ENCODE measurements at places on chromosomes 6 and 20.
A peak's percentile ranks its signal among the peaks of the same experiment; 100 is the strongest.

DNA sequence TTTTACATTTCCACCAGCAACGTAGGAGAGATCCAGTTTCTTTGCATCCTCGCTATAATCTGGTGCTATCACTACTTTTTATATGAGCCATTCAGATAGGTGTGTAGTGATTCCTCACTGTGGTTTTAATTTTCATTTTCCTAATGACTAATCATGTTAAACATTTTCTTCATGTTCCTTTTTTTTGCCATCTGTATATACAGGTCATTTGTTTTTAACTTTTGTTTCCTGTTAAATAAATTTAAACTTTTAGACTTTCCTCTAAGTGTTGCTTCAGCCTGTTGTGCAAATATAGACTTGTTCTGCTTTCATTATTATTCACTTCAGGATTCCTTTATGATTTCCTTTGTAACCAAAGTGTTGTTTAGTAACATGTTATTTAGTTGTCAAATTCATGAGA is 697.4 kb downstream of the PTPRT start:
- no peak for DNase-seq

DNA sequence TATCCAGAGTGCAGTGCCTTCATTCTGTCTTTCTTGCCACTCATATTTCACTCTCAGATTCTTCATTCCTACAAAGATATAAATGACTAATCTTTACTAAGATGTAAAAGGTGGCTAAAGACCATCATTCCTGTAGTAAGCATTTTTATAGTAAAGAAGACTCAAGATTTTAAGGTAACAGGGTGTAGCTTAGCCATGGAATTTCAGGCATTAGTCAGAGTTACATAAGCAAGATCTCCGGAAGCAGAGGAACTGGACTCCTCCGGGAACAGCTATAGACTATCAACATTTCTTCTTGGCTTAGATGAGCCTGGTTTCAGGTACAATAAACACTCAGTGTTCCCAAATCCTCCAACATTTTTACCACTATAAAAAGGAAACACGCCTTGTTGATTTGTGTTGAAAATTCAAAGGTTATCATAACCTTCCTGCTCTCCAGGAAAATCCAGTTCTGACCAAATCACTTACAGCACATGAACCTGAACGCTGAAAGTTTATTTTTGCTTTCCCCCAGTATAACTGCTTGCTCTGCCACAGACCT is 23.7 kb downstream of the SERPINB1 start:
- no peak for DNase-seq

GRCh38 chr20:45361793-45362192 is 1.2 kb upstream of the SYS1 start:
- no peak for DNase-seq

DNA sequence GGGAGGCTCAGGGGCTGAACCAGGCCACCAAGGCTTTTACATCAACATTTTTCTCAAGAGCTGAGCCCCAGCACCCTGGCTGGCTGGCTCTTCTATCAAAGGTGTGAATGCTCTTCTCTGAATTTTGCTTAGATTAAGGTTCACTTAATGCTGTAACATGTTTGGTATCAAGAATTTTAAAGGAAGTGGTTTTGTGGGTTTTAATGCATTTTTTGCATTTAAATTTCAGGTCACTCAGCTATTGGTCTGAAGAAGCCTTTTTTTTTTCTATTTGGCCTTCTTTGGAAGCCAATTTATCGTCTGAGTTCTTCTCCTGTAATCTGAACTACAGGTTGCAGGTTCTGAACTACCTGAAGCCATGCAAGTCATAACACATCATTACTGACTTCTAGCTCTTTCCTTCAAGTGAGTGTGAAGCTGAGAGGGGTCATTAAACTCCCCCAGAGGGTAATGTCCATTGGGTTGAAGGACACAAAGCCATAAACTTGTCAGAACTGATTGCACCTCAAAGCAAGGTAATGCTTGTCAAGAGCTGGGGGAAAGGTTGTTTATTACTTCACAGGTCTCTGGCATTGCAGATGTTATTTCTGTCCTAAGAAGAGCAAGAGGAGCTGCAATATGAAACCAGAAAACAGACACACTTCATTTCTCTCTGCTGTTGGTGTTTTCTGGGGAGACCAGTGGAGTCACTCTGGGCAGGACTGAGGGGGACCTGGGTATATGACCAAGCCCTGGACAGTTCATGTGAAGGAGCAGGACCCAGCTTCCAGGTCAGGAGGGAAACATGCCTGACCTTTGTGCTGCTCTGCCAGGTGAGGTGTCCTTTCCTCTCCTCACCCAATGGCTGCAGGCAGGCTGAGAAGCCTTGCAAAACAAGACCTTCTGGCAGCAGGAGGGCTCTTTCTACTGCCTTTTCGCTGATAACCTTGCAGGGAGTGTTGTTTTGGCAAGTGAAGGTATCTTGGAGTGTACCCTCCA is 26.1 kb upstream of the NEDD9 start:
- no peak for DNase-seq

DNA sequence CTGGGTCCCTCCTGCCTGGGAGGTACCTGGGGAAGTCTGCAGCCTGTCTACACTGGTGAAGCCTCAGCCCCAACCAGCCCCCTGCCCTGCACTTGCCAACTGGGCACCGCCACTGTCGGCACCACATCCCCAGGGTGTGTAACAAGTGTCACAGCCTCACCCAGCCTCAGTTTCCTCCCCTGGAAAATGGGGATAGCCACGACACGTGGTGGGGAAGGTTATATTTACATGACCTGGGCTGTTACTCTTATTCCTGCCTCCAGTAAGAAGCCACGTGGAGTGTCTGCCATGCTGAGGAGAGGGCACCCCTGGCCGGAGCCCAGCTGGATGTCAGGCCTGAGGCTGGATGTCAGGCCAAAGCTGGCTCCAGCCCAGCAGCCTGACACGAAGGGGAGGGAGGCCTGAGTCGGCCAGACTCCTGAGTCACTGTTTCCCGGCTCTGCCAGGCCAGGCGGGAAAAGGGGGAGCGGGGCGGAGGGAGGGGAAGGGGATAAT is 44.9 kb downstream of the SNAI1 start:
- DNase-seq = no peak

- DNase-seq = peak; percentile 65
Measured at GRCh38 chr20:433300-433975, 25.3 kb downstream of the RBCK1 start.

- DNase-seq = peak; percentile 14
Measured at GRCh38 chr20:24686156-24686555, 216.7 kb downstream of the SYNDIG1 start.

GRCh38 chr20:57048027-57048869 is 218.2 kb downstream of the BMP7 start:
- no peak for DNase-seq

DNA sequence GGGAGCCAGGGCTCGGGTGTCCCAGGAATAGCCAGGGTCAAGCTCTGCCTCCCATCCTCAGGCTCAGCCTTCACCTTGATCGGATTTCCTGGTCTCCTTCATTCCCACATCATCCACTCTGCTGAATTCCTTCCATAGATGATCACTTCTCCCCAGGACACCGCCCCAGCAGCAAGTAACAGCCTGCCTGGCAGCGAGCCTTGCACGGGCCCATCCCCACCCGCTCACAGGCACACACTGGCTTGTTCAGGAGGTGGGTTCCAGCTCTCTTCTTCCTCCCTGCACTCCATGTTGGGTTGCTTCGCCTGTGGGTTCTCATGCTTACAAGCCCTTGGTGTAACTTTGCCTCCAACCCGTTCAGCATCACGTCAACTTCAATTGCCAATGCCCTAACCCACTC is 113.0 kb upstream of the IYD start:
- DNase-seq = no peak

GRCh38 chr6:26260725-26261490 is 104.1 kb upstream of the BTN3A2 start:
- DNase-seq = no peak

Measured in mesenteric fat pad (tissue), 1 donor.